Heart left ventricle (tissue), 16 donors: ENCODE measurements at places on chromosomes 12 and 14. TPM values are rescaled to one million over a fixed set of nuclear protein-coding genes. Genes with fewer than 3 reads are reported as not detected.
A peak's percentile ranks its signal among the peaks of the same experiment; 100 is the strongest.

KRT3 gene
- total RNA-seq = not detected

DNA sequence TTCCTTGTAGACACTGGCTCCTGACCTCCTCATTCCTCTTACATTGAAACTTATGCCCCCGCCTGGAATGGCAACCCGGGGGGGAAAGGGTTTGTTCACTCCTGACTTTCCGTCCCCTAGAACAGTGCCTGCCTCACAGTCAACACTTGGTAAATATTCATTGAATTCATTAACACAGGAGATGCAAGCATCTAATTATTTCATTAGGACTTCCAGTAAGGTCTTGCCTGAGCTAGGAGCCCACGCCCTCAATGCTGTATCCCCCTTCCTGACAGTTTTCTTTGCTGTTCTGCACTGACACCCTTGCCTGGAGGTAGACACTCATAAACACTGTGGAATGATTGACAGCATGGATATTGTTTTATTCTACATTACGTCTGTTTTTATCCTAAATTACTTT is 49.3 kb upstream of the CHST11 start:
- H3K36me3 ChIP-seq = no peaks in the 10 kb centered on the region
- DNase-seq = no peak
- no peak overlapping the region for H3K4me3 ChIP-seq
- H3K4me1 ChIP-seq = peaks cover 6% of the 10 kb centered on the region
- no peaks in the 10 kb centered on the region for H3K27me3 ChIP-seq
- no peak overlapping the region for H3K27ac ChIP-seq

DNA sequence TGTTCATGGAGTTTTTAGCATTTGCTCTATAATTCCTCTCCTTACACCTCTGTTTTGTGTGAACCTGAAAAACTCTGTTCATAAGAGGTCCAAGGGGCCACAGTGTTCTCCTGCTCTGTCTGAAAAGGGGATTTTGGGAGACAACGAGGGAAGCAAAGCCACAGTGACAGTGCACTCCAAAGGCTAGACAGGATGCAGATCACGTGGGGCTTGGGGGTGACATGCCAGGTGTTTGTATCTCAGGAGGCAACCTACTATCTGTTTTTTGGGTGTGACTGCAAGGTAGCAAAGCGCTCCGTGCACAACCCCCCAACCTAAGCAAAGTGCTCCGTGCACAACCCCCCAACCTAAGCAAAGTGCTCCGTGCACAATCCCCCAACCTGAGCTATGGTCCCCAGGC is 5.1 kb upstream of the CHD4 start:
- DNase-seq = no peak
- H3K4me1 ChIP-seq = peaks cover 36% of the 10 kb centered on the region
- no peak overlapping the region for H3K4me3 ChIP-seq
- H3K27ac ChIP-seq = peak overlapping the region; percentile 89

DNA sequence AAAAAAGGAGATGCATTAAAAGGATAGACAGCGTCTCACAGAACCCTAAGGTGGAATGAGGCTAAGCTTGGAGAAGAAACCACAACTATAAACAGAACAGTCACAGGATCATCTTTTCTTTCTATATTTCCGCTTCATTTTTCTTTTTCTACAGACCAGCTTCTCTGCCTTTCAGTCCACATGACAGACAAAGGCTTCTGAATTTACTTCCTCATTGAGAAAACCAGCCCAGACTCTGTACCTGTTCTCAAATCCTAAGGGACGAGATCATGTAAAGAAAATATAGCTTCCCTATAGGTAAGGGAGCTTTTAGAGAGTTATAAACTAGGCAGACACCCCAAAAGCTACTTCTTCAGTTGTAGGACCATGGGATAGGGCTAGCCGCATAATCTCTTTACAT is 17.4 kb downstream of the SGPP1 start:
- no peak for DNase-seq
- H3K36me3 ChIP-seq = no peaks in the 10 kb centered on the region
- no peak overlapping the region for H3K27ac ChIP-seq
- H3K4me3 ChIP-seq = no peak overlapping the region
- H3K27me3 ChIP-seq = no peaks in the 10 kb centered on the region

DNA sequence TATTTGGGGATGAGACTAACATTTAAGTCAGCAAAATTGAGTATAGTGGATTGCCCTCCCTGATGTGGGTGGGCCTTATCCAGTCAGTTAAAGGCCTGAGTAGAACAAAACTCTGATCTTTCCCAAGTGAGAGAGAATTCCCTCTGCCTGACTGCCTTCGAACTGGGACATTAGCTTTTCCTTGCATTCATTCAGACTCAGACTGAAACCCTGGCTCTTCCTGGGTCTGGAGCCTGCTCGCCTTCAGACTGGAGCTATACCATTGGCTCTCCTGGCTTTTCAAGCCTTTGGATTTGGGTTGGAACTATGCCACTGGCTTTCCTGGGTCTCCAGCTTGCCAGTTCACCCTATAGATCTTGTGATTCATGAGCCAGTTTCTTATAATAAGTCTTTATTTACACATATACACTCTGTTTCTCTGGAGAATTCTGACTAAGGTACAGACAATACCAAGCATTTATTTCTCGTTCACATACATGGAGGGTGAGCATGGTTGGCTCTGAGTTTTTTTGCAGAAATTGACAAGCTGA is 296.5 kb downstream of the ERC1 start:
- H3K36me3 ChIP-seq = peaks cover 5% of the 10 kb centered on the region
- DNase-seq = no peak
- no peaks in the 10 kb centered on the region for H3K27me3 ChIP-seq
- H3K4me1 ChIP-seq = peaks cover 3% of the 10 kb centered on the region
- H3K27ac ChIP-seq = no peak overlapping the region

- H3K36me3 ChIP-seq = peaks cover 47% of the 10 kb centered on the region
- no peaks in the 10 kb centered on the region for H3K4me1 ChIP-seq
- H3K4me3 ChIP-seq = no peak overlapping the region
- H3K27me3 ChIP-seq = no peaks in the 10 kb centered on the region
Measured at GRCh38 chr12:120094485-120094884, 22.1 kb downstream of the RAB35 start.

DNA sequence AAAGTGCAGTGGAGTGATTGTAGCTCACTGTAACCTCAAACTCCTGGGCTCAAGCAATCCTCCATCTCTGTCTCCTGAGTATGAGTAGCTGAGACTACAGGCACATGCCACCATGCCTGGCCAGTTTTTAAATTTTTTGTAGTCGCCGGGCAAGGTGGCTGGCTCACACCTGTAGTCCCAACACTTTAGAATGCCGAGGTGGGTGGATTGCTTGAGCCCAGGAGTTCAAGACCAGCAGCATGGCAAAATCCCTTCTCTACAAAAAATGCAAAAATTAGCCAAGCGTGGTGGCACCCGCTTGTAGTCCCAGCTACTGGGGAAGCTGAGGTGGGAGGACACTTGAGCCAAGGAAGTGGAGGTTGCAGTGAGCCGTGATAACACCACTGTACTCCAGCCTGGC is 219.5 kb downstream of the KLHL28 start:
- DNase-seq = no peak
- H3K36me3 ChIP-seq = no peaks in the 10 kb centered on the region
- no peak overlapping the region for H3K4me3 ChIP-seq

GRCh38 chr12:124771462-124772288 is 92.0 kb downstream of the SCARB1 start:
- H3K4me1 ChIP-seq = peaks cover 6% of the 10 kb centered on the region
- no peaks in the 10 kb centered on the region for H3K36me3 ChIP-seq
- peak; percentile 84 for DNase-seq
- H3K27me3 ChIP-seq = no peaks in the 10 kb centered on the region
- no peak overlapping the region for H3K4me3 ChIP-seq
- H3K27ac ChIP-seq = no peak overlapping the region

DNA sequence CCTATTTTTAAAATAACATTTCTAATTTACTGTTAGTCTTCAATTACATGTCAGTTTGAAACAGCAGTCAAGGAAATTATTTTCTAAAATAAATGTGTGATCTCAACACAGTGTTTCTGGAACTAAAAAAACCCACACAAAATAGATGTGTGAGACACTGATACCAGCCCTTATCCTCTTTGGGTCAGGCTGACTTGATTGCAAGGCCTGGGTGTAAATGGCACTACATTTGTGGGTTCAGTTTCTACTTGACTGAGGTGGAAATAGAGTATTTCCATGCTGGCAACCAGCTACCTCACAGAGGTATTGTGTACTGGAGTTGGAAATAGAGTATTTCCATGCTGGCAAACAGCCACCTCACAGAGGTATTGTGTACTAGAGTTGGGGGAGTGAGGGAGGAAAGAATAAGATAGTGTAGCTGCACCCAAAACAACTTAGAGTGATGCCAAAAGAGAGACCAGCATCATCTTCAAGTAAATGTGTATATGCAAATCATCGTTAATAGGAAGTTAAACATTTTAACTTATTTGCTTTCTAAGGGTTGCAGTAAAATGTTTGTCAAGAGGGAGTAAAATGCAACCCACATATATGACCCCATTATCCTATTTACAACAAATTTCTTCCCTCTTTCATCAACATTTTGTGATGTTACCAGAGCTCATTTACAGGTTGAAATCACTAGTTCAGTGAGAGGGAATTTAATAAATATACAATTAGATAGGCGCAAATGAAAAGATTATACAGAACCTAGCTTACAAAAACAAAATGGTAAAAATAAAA is 10.7 kb upstream of the LYZ start:
- H3K27me3 ChIP-seq = no peaks in the 10 kb centered on the region
- no peak for DNase-seq
- H3K27ac ChIP-seq = no peak overlapping the region
- no peaks in the 10 kb centered on the region for H3K4me1 ChIP-seq

DNA sequence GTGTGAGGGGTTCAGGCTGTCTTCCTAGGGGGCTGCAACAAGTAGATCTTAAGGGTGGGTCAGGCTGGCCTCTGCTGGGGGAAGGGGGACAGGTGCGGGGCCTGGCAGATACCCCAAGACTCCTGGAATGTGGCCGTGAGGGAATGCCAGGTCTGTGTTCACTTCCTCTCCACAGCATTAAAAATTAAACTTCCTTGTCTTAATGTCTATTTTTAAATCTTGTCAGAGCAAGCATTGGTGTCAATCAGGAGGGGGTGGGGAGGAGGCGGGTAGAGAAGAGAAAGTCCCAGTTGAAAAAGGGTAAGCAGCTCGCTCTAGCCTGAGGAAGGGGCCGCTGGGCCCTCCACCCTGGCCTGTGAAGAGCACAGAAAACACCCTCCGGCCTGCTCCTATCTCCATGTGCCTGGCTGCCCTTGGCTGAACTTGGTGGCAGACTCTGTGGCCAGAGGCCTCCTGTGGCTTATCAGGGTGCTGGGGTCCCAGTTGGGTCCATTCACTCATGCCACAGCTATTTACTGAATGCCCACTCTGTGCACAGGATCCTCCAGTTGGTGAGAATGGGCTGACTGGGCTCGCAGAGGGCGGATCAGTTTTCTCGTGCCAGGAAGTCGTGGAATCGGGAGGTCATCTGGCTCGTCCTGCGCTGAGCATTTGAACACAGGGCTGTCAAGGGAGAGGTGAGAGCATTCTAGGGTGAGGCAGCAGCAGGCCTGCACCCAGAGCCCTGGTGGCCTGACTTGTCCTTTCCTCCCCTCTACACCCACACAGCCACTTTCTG is 128.8 kb downstream of the TSPAN9 start:
- H3K36me3 ChIP-seq = no peaks in the 10 kb centered on the region
- peak overlapping the region; percentile 87 for H3K27ac ChIP-seq
- no peaks in the 10 kb centered on the region for H3K27me3 ChIP-seq
- no peak for DNase-seq

DNA sequence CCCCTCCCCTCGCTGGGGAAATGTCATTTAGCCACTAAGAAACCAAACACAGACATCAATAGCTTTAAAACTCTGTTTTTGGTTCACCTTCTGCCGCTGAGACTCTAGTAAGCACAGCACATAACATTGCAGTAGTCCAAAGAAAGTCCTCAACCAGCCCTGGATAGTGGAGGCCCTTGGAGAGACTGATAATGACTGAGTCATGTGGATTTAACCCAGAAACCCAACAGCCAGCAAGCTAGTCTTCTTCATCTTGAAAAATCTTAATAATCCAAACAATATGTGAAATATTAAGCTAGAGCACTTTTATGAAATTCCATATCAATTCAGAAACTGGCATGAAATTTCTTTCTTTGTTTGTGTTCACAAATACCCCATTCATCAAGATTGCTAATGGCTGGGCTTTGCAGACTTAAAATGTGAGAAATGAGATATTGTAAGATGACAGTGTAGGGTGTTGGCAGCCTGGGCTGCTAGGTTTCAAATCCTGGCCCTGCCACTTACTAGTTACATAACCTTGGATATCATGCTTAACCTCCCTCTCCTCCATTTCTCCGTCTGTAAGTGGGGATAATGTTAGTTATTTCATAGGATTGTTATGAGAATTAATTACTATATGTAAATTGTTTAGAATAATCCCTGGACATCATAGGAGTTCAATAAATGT is 40.1 kb downstream of the RERG start:
- DNase-seq = no peak
- no peaks in the 10 kb centered on the region for H3K36me3 ChIP-seq
- peak overlapping the region; percentile 42 for H3K27ac ChIP-seq
- no peaks in the 10 kb centered on the region for H3K27me3 ChIP-seq
- H3K4me1 ChIP-seq = peaks cover 50% of the 10 kb centered on the region
